ENCODE measurements at places on chromosomes 5 and 9. TPM values are rescaled to one million over a fixed set of nuclear protein-coding genes. Genes with fewer than 3 reads are reported as not detected.

Gene CDH9
- total RNA-seq: not detected

Gene PCDHGB7
- 13.6 TPM for total RNA-seq

Gene ANXA2R
- total RNA-seq: 3.1 TPM

DNA sequence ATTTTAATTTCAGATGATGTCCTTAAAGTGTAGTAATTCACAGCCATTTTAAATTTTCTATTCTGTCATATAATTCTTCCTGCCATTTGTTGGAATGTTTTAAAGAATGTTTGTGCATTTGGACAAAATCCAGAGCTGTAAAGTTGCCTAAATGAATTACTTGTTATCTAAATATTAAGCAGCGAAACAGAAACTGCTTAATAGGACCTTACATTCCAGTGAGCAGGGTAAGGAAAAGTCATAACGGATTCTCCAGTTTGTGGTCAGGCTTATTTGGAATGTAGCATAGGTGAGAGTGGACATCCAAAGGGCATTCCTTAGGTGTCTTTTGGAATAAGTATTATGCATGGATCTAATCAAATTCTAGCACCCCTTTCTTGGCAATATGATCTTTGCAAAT is 410.4 kb upstream of the PTPRD start:
- DNase-seq: no peak

DNA sequence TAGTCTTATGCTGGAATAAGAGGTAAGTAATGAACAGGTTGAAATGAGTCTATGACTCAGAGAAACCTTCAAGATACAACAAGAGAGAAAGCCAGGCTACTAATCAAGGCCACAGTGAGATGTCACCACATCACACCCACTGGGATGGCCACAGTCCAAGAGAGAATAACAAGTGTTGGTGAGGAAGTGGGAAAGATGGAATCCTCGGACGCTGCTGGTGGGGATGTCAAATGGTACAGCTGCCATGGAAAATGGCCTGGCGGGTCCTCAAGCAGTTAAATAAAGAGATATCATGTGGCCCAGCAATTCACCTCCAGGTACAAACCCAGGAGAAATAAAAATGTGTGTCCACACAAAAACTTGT is 41.9 kb upstream of the NEURL1B start:
- DNase-seq: peak; percentile 10

DNA sequence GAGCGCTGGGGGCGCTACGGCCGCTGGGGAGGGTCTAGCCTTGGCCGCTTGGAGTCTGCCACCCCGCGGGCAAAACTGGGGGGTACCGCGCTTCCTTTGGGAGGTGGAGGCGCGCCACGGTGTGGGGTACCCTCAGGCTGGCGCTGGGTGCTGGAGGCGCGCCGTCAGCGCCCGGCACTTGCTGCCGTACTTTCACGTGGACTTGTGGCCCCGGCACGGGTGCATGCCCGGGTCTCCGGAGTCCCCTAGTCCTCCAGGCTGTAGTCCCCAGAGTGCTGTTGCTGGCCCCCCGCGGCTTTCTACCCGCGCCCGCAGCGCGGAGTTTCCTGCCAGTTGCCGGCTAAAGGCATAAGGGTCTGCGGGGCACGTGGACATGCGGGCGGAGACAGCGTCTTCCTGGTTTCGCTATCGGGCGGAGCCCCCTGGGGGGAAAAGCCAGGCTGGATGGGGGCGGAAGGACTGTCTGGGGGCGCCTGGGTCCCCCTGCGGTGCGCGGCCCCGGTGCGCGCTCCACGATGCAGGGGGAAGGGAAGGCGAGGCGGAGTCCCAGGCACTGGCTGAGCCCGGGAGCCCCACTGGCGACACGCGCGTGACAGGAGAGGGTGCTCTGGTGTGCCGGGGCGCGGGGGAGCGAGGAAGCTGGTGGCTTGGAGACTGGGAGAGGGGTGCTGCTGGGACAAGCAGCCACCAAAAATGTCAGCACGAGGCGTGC is 666 bp downstream of the PPARGC1B start:
- no peak for DNase-seq

DNA sequence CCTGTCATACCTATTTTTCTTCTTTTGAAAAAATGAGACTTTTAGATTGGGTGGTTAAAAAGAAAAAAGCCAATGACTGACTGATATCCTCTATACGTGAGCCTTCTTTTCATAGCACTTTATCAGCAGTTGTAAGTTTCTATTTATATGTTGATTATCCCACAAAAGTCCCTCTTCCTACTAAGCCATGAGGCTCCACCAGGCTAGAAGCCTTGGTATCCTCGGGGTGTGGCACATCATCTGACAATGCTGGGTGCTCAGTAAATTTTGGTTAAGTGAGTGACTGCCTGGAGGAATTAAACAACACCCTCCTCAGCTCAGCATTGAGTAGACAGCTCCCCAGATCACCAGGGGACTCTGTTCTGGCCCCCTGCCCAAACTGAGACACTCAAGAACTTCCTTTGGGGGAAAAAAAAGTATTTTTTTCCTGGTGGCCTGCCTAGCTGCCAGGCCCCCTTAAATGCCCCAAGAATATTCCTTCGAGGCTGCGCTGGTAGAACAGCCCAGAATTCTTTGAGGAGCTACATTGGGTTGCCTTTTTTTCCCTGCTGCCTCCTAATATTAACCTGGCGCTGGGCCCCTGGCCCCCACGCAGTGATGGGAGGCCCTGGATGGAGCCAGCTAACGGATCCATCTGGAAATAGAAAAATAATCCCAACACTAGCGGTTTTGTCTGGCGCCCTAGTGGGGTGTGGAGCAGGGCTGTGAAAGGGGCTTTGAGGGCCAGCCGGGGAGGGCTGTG is 23.4 kb upstream of the COL27A1 start:
- DNase-seq: no peak

DNA sequence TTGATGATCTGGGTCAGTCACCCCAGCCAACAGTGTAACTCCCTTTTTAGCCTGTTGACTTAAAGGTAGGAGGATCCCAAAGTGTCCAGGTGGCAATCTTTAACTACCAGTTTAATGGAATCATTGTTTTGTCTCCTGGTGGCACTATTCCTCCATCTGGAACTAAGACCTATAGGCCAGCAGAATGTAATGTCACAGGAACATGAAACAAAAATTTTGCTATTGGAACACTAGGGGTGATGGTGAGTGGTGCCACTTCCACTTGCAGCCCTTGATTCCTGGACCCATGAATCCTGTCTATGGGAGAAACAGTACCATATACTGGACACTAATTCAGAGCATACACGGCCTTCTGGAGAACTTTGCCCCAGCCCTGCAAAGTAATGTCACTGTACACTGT is 219.5 kb upstream of the RASA1 start:
- DNase-seq: no peak

DNA sequence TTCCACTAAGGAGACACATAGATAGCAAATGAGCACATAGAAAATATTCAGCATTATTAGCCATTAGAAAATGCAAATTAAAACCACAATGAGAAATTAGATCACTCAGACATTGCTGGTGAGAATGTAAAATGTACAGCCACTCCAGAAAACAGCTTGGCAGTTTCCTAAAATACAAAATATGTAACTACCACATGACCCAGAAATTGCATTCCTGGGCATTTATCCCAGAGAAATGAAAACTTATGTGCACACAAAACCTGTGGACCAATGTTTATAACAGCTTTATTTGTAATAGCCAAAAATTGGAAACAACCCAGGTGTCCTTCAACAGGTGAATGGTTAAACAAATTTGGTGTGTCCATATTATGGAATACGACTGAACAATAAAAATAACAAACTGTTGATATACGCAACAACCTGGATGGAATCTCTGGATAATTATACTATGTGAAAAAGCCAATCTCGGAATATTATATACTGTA is 34.8 kb upstream of the SHC3 start:
- DNase-seq: no peak

All from fibroblast of lung (primary cell).